ENCODE measurements at places on chromosomes 6 and 20. TPM values are rescaled to one million over a fixed set of nuclear protein-coding genes. Genes with fewer than 3 reads are reported as not detected.

Gene NKX2-4
- total RNA-seq, result not detected

Gene COX7A2
- 316 TPM for total RNA-seq

DNA sequence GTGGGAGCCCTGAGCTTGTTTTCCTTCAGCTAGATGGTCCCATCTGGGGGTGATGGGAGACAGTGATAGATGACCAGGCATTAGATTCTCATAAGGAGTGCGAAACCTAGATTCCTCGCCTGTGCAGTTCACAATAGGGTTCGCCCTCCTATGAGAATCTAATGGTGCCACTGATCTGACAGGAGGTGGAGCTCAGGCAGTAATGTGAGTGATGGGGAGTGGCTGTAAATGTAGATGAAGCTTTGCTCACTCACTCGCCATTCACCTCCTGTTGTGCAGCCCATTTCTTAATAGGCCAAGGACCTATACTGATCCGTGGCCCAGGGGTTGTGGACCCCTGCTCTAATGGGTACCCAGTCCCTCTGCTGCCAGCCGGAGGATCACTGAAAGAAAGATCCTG is 20.7 kb upstream of the KCNB1 start:
- no peaks in the 10 kb centered on the region for H3K36me3 ChIP-seq
- no peak overlapping the region for H3K4me3 ChIP-seq
- no peak overlapping the region for H3K27ac ChIP-seq
- no peak for DNase-seq
- no peaks in the 10 kb centered on the region for H3K27me3 ChIP-seq

Gene TINAG
- total RNA-seq, result not detected

Gene MYLIP
- 2.1 TPM for total RNA-seq

DNA sequence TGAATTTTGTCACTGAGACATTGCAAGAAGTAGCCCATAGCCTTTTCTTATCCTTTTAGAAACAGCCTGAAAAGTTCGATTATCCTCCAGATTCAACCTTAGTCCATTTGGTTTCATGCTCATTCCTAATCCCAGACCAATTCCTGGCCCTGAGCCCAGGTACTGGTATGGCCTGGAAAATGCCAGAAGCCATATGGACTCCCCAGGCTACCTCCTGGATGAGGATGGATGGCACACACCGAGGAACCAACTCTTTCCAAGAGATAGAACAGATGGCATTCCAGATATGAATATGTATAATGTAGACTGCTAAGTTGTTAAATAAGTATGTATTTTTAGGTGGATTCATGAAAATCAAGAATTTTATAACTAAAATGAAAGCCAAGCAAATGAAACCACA is 51.6 kb upstream of the SNAP25 start:
- H3K4me3 ChIP-seq, result no peak overlapping the region
- no peaks in the 10 kb centered on the region for H3K4me1 ChIP-seq
- no peak for DNase-seq
- H3K27me3 ChIP-seq, result peaks cover 64% of the 10 kb centered on the region
- no peaks in the 10 kb centered on the region for H3K36me3 ChIP-seq

GRCh38 chr6:147019001-147019400 is 185.2 kb upstream of the STXBP5 start:
- no peak for DNase-seq
- no peaks in the 10 kb centered on the region for H3K36me3 ChIP-seq
- H3K27me3 ChIP-seq, result no peaks in the 10 kb centered on the region
- no peak overlapping the region for H3K4me3 ChIP-seq
- peaks cover 10% of the 10 kb centered on the region for H3K4me1 ChIP-seq

GRCh38 chr20:53154540-53154939 is 182.4 kb downstream of the TSHZ2 start:
- H3K27me3 ChIP-seq, result no peaks in the 10 kb centered on the region
- no peaks in the 10 kb centered on the region for H3K36me3 ChIP-seq
- no peak for DNase-seq
- no peak overlapping the region for H3K4me3 ChIP-seq
